Mesendoderm (in vitro differentiated cells): ENCODE measurements at places on chromosomes 4 and X.

DNA sequence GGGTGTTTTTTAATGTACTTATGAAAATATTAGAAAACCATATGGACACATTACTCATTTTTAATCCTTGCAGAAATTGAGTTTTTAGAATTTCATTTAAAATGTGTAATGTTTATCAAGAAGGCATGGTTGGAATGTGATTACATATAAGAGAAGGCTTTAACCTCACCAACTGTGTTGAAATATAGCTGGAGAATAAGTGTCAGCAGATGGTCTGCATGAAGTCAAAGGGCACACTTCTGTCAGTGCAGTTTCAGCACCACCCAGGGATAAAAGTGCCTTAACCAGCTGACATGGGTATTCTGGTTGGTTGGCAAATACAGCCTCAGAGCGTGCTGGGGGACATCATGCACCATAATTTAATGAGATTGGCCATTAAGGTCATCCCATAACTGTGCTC, 21.2 kb upstream of the ANTXR2 start:
- H3K27ac ChIP-seq, result no peak overlapping the region
- no peaks in the 10 kb centered on the region for H3K4me1 ChIP-seq
- no peak for DNase-seq
- no peaks in the 10 kb centered on the region for H3K36me3 ChIP-seq

DNA sequence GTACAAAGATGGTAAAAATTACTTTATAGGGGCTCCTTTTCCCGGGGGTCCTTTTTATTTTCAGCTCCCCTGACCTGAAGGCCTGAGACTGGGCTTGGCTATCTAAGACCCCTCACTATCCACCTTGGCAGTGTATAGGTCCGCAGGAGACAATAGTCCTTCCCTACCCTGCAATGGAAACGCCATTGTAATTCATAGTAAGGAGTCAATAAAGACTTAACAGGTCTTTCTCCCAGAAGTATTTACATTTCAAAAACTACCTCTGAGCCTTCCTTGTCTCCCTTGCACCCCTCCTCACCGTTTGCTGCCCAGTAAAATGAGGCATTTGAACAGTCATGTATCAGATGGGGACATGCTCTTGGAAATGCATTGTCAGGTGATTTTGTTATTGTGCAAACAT, 401.2 kb upstream of the CNKSR2 start:
- no peaks in the 10 kb centered on the region for H3K4me1 ChIP-seq
- no peak overlapping the region for H3K4me3 ChIP-seq
- no peak for DNase-seq
- no peaks in the 10 kb centered on the region for H3K36me3 ChIP-seq

GRCh38 chrX:55008571-55009358, 8.6 kb downstream of the APEX2 start:
- no peaks in the 10 kb centered on the region for H3K4me1 ChIP-seq
- no peak overlapping the region for H3K4me3 ChIP-seq
- H3K27me3 ChIP-seq, result no peaks in the 10 kb centered on the region
- no peaks in the 10 kb centered on the region for H3K36me3 ChIP-seq
- H3K27ac ChIP-seq, result no peak overlapping the region
- DNase-seq, result no peak

GRCh38 chr4:162865102-162865501, 301.6 kb downstream of the NAF1 start:
- H3K27me3 ChIP-seq, result no peaks in the 10 kb centered on the region
- peak; percentile 8 for DNase-seq
- H3K4me3 ChIP-seq, result no peak overlapping the region
- H3K36me3 ChIP-seq, result no peaks in the 10 kb centered on the region
- no peaks in the 10 kb centered on the region for H3K4me1 ChIP-seq

DNA sequence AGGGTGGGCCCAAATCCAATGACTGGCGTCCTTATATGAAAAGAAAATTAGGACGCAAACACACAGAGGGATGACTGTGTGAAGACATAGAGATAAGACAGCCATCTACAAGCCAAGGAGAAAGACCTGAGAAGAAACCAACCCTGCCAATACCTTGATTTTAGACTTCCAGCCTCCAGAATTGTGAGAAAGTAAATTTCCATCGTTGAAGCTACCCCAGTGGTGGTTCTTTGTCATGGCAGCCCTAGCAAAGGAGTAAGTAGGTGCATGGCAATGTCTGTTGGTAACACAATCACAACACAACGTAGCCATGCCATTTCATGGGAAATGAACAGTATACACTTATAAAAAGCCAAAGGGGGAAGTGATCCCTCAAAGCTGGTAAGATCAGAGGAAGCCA, 25.3 kb downstream of the SMIM20 start:
- no peaks in the 10 kb centered on the region for H3K36me3 ChIP-seq
- H3K27me3 ChIP-seq, result no peaks in the 10 kb centered on the region
- H3K27ac ChIP-seq, result no peak overlapping the region
- no peak for DNase-seq
- no peaks in the 10 kb centered on the region for H3K4me1 ChIP-seq

DNA sequence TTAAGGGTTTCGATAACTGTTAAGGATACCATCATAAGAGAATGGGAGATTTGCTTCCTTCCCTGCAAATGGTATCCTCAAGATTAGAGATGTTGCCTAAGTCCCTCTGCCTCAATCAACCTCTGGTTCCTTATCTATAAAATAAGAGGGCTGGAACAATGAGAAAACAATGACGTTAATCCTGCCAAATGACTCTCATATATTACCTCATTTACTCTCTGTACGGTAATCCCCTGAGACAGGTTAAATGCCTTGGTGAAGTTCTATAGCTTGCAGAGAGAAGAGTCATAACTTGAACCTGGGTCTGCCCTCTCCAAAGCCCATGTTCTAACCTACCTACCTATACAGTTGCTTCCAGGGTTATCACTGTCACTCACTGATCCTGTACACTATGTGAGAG, 100.2 kb upstream of the OTUD4 start:
- H3K4me3 ChIP-seq, result no peak overlapping the region
- DNase-seq, result peak; percentile 19
- no peaks in the 10 kb centered on the region for H3K36me3 ChIP-seq
- no peaks in the 10 kb centered on the region for H3K4me1 ChIP-seq
- no peaks in the 10 kb centered on the region for H3K27me3 ChIP-seq
- no peak overlapping the region for H3K27ac ChIP-seq

DNA sequence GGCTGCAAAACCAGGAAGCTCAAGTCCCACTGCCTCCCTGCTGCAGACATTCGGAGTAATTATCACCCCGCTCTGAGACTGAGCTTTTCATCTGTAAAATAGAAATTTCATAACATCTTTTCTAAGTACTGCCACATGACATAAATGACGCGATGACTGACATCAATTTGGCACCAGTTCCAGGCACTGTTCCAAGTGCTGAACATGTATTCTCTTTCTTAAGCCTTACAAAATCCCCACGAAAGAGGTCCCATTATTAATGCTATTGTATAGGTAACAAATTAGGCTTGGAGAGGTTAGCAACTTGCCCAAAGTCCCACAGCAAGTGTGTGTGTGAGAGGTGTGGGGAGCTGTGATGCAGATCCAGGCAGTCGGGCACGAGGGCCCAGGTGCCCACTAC, 56.4 kb downstream of the SLC2A9 start:
- no peaks in the 10 kb centered on the region for H3K36me3 ChIP-seq
- no peaks in the 10 kb centered on the region for H3K27me3 ChIP-seq
- H3K4me1 ChIP-seq, result no peaks in the 10 kb centered on the region
- H3K27ac ChIP-seq, result no peak overlapping the region
